Hair follicular keratinocyte (primary cell): ENCODE measurements at places on chromosomes 4 and X. TPM values are rescaled to one million over a fixed set of nuclear protein-coding genes. Genes with fewer than 3 reads are reported as not detected.

The RAB9B gene
- 0.23 and 0.38 TPM in 2 replicates for total RNA-seq

The JADE3 gene
- total RNA-seq = 4.7 and 4.9 TPM in 2 replicates

The HTN3 gene
- not detected in 2 replicates for total RNA-seq

The CXCL3 gene
- 42.0 and 156 TPM in 2 replicates for total RNA-seq

The PHKA2 gene
- 13.5 and 18.1 TPM in 2 replicates for total RNA-seq

The SPANXA2 gene
- not detected in 2 replicates for total RNA-seq

The KCNIP4 gene
- 0.39 TPM in 1 of 2 replicates, not detected in the other for total RNA-seq

The NSUN7 gene
- 0.16 and 0.34 TPM in 2 replicates for total RNA-seq

The FHIP1A gene
- 17.2 and 18.8 TPM in 2 replicates for total RNA-seq

The SYP gene
- total RNA-seq = 0.16 and 0.30 TPM in 2 replicates

The MAGEA4 gene
- total RNA-seq = not detected in 2 replicates

The TBC1D1 gene
- total RNA-seq = 79.7 and 116 TPM in 2 replicates

The FREM3 gene
- total RNA-seq = not detected in 2 replicates

The GABRA4 gene
- total RNA-seq = not detected in 2 replicates

The F9 gene
- total RNA-seq = not detected in 2 replicates

The MBTPS2 gene
- total RNA-seq = 5.2 and 6.7 TPM in 2 replicates

The HGFAC gene
- not detected in 2 replicates for total RNA-seq

The LINC00632 gene
- total RNA-seq = 0.04 TPM in 1 of 2 replicates, not detected in the other

The CD38 gene
- not detected in 2 replicates for total RNA-seq

The GPR34 gene
- total RNA-seq = not detected in 2 replicates

The CRLF2 gene
- not detected in 2 replicates for total RNA-seq

The GPR78 gene
- total RNA-seq = not detected in 2 replicates
